ENCODE measurements at places on chromosomes 2 and 18. TPM values are rescaled to one million over a fixed set of nuclear protein-coding genes. Genes with fewer than 3 reads are reported as not detected.

GRCh38 chr2:57881998-57882888 lies 164.4 kb upstream of the VRK2 start:
- H3K4me3 ChIP-seq = peak overlapping the region; percentile 13
- H3K27me3 ChIP-seq = no peaks in the 10 kb centered on the region
- no peak overlapping the region for H3K27ac ChIP-seq
- no peaks in the 10 kb centered on the region for H3K36me3 ChIP-seq
- H3K4me1 ChIP-seq = peaks cover 13% of the 10 kb centered on the region

DNA sequence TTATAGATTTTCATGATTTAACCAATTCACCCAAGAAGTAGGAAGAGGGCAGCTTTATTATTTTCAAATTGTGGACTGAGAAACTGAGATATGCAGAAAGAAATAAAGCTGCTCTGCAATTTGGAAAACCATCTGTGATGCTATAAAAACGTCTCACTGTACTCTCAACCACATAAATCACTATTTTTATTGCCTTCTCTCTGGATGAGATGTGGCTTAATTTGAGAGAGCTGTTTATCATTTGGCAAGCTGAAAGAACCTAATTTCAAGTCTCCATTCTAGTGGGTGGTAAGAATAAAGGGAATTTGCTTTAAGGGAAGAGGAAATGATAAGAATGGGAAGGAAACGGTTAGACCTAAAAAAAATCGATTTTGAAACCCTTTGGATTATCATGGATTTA lies 49.9 kb upstream of the CYP1B1 start:
- no peaks in the 10 kb centered on the region for H3K36me3 ChIP-seq
- no peaks in the 10 kb centered on the region for H3K27me3 ChIP-seq
- H3K27ac ChIP-seq = no peak overlapping the region
- no peaks in the 10 kb centered on the region for H3K4me1 ChIP-seq
- no peak for DNase-seq

GRCh38 chr2:201852878-201853415 lies 46.6 kb downstream of the CDK15 start:
- no peaks in the 10 kb centered on the region for H3K36me3 ChIP-seq
- peak; percentile 13 for DNase-seq
- no peak overlapping the region for H3K27ac ChIP-seq
- H3K4me3 ChIP-seq = no peak overlapping the region
- H3K27me3 ChIP-seq = no peaks in the 10 kb centered on the region

DNA sequence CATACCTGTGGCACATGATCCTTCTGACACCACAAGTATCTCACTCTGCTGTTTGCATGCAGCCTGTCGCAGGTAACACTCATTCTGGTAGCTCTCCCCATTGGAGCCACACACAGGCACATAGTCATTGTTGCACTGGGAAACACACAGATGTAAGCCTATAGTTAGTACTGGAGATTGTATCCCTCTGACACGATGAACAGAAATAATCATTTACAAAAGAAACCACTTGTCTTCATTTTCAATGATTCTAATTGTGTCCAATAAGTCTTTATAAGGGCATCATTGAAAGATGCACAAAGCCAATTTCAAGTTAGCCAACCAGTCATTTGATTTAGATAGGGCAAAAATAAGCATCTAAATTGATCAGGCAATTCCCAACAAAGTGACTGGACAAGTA lies 10.4 kb downstream of the TMEFF2 start:
- H3K4me3 ChIP-seq = no peak overlapping the region
- H3K4me1 ChIP-seq = no peaks in the 10 kb centered on the region
- 0 out of 3 replicates have a peak, but pooled peaks cover 5% of the 10 kb centered on the region for H3K27me3 ChIP-seq
- no peak for DNase-seq
- H3K36me3 ChIP-seq = no peaks in the 10 kb centered on the region

DNA sequence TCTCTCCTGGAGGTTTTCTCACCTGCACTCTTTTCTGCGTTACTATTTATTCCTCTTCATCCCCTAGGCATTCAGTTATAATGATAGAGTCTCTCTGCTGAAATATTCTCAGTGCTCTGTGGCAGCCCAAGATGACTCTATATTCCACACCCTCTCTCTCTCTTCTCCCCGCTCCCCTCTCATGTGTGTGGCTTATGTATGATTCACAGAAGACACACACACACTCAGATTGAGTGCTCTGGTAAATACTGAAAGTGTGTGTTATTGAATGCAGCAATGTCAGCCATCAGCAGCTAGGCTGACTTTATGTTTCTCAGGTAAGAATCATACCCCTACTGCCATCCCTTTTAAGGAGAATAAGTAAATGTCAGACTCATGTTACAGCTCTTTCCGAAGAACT lies 201.2 kb downstream of the SLC4A10 start:
- H3K27me3 ChIP-seq = no peaks in the 10 kb centered on the region
- no peaks in the 10 kb centered on the region for H3K36me3 ChIP-seq
- no peak for DNase-seq
- H3K27ac ChIP-seq = no peak overlapping the region
- H3K4me1 ChIP-seq = no peaks in the 10 kb centered on the region
- no peak overlapping the region for H3K4me3 ChIP-seq

GRCh38 chr18:37654731-37655369 lies 89.3 kb upstream of the CELF4 start:
- H3K4me1 ChIP-seq = no peaks in the 10 kb centered on the region
- H3K36me3 ChIP-seq = no peaks in the 10 kb centered on the region
- no peak overlapping the region for H3K4me3 ChIP-seq
- H3K27me3 ChIP-seq = no peaks in the 10 kb centered on the region

GRCh38 chr2:217065012-217065290 lies 205.1 kb upstream of the TNP1 start:
- no peaks in the 10 kb centered on the region for H3K36me3 ChIP-seq
- H3K27ac ChIP-seq = no peak overlapping the region
- peaks cover 11% of the 10 kb centered on the region for H3K4me1 ChIP-seq
- H3K4me3 ChIP-seq = no peak overlapping the region
- no peak for DNase-seq
- no peaks in the 10 kb centered on the region for H3K27me3 ChIP-seq

DNA sequence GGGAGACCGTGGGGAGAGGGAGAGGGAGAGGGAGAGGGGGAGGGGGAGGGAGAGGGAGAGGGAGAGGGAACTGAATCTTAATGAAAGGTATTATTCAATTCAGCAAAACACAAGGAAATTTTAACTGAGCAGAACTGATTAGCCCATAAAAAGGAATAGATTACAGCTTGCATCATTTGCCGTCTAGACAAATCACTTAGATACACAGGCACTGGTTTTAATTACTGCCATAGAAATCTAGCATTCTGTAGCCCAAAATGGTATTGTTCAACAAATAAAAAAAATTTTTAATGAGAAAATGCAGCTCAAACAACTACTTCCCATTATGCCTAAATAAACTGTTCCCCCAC lies 7.9 kb upstream of the KCNF1 start:
- H3K4me1 ChIP-seq = peaks cover 6% of the 10 kb centered on the region
- H3K27me3 ChIP-seq = no peaks in the 10 kb centered on the region
- no peak for DNase-seq
- H3K4me3 ChIP-seq = no peak overlapping the region
- no peaks in the 10 kb centered on the region for H3K36me3 ChIP-seq

DNA sequence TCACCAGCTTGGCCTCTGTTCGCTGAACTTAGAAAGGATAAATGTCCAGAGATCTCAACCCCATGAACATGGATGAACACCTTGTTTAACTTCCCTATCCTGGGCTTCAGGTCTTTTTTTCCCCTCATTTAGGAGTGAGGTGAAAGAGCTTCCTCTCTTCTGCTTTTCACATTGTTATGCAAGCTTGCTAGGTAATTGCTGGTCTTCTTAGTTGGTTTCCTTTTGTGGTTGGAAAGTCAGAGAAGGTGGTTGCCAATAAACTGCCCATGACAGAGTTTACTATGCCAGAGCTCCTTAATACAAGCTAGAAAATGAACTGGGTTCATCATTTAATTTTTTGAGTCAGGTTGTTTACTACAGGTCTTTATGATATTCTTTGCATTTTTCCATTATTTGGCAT lies 16.6 kb downstream of the SLC9A4 start:
- no peak overlapping the region for H3K27ac ChIP-seq
- no peak for DNase-seq
- no peaks in the 10 kb centered on the region for H3K36me3 ChIP-seq
- no peaks in the 10 kb centered on the region for H3K27me3 ChIP-seq
- H3K4me1 ChIP-seq = no peaks in the 10 kb centered on the region

DNA sequence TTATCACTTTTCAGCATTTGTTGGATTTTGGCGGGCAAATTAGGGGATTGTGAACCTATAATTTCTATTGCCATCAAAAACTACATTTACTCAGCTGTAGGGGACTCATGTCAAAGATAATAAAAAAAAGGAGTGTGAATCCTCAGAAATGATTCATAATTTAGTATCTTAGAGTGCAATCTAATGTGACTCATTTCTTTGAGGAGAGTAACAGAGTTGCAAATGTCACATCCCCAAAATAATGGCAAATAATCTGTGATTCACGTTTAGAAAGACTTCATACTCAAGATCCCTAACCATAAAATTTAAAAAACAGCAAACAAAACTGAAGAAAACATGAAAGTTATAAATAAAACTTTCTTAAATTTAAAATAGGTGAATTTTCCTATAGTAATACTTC lies 373.0 kb downstream of the CDH2 start:
- no peaks in the 10 kb centered on the region for H3K36me3 ChIP-seq
- no peak for DNase-seq
- H3K27me3 ChIP-seq = no peaks in the 10 kb centered on the region
- H3K27ac ChIP-seq = no peak overlapping the region

GRCh38 chr2:120896126-120896525 lies 160.5 kb downstream of the GLI2 start:
- no peaks in the 10 kb centered on the region for H3K4me1 ChIP-seq
- H3K36me3 ChIP-seq = no peaks in the 10 kb centered on the region
- no peak overlapping the region for H3K27ac ChIP-seq
- DNase-seq = no peak
- H3K4me3 ChIP-seq = no peak overlapping the region

DNA sequence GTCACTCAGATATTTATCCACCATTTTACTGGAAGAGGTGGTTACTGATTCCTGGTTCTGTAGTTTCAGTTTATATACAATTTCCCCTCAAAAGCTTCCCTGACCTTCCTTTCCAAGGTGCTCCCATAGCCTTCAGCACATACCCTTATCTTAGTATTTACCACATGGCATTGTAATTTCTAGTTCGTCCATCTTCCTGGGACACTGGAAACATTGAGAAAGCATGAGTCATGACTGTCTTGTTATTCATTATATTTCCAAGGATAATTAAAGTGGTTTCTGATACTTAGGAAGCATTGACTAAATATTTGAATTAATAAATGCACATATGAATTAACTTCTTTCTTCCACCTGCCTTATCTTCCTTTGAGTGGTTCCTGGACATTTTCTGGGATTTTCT lies 203.8 kb downstream of the ETAA1 start:
- H3K36me3 ChIP-seq = no peaks in the 10 kb centered on the region
- no peak overlapping the region for H3K27ac ChIP-seq
- no peak for DNase-seq
- no peaks in the 10 kb centered on the region for H3K4me1 ChIP-seq

DNA sequence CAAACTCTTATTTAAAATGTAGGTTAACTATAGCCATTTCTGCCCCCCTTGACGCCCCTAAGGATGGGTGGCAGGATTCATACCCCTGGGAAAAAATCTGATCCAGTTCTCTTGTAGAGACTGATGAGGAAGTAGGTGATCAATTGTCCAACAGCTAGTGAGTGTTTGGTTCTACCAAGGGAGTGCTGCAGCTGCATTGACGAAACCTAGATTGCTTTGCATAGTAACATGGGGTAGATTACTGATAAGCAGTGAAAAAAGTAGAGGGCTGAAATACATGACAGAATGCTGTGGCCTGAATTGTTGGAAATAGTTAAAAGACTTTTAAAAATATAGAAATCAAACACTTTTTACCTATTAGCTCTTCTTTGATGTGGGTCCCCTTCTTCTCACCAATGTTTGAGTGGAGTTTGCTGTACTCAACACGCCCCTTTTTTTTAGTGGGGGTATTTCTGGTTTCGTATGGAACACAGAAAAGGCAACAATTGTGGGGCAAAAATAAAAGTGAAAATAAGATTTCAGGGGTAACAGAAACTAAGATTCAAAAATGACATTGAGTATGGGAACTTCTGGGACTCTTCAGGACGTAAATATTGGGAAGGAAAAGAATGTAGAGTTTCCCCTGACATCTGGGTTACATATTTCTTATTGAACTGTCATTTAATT lies 66.2 kb downstream of the MAIP1 start:
- DNase-seq = no peak
- no peaks in the 10 kb centered on the region for H3K27me3 ChIP-seq
- no peaks in the 10 kb centered on the region for H3K4me1 ChIP-seq
- H3K27ac ChIP-seq = no peak overlapping the region
- H3K4me3 ChIP-seq = no peak overlapping the region

- no peak overlapping the region for H3K4me3 ChIP-seq
- no peaks in the 10 kb centered on the region for H3K36me3 ChIP-seq
- H3K4me1 ChIP-seq = peaks cover 13% of the 10 kb centered on the region
- H3K27me3 ChIP-seq = peaks cover 13% of the 10 kb centered on the region
- no peak overlapping the region for H3K27ac ChIP-seq
These were observed 1.4 kb upstream of the REEP1 start for GRCh38 chr2:86338778-86339295.

DNA sequence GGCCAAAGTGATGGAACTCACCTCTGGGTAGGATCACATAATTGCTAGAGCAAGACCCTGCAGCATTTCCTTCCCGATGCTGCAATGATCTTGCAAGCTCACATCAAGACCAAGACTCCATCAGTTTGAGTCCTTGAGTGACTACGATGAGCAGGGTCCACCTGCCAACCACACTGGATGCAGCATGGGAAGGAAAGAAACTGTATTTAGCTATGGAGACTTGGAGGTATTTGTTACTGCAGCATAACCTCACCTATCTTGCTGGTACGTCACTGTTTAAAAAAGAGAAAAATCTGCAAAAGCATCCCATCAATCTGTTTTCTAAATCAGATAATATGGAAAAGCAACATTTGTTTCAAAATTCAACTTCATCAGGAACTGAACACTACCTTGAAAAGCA lies 2.5 kb downstream of the RNF152 start:
- no peak overlapping the region for H3K4me3 ChIP-seq
- no peaks in the 10 kb centered on the region for H3K36me3 ChIP-seq
- H3K4me1 ChIP-seq = no peaks in the 10 kb centered on the region
- no peak for DNase-seq
- H3K27me3 ChIP-seq = peaks cover 6% of the 10 kb centered on the region

- no peak overlapping the region for H3K27ac ChIP-seq
- H3K4me1 ChIP-seq = peaks cover 45% of the 10 kb centered on the region
- peak overlapping the region; percentile 46 for H3K4me3 ChIP-seq
- no peak for DNase-seq
- H3K36me3 ChIP-seq = no peaks in the 10 kb centered on the region
These were observed 51.3 kb upstream of the SLC1A4 start for GRCh38 chr2:64937687-64938491.

GRCh38 chr18:66676699-66677098 lies 72.8 kb upstream of the CDH19 start:
- DNase-seq = no peak
- H3K27ac ChIP-seq = no peak overlapping the region
- H3K36me3 ChIP-seq = no peaks in the 10 kb centered on the region
- H3K4me1 ChIP-seq = no peaks in the 10 kb centered on the region

- H3K36me3 ChIP-seq = no peaks in the 10 kb centered on the region
- H3K27ac ChIP-seq = no peak overlapping the region
- DNase-seq = no peak
- H3K4me3 ChIP-seq = no peak overlapping the region
These were observed 177.2 kb upstream of the SCN7A start for GRCh38 chr2:166671235-166671634.

RFTN2 gene
- total RNA-seq = not detected

CFC1 gene
- total RNA-seq = not detected

CRYGD gene
- total RNA-seq = not detected

TRIM54 gene
- not detected for total RNA-seq

NEU2 gene
- total RNA-seq = not detected

Measured in HepG2 (cell line).